ENCODE measurements at places on chromosomes 4 and X.

DNA sequence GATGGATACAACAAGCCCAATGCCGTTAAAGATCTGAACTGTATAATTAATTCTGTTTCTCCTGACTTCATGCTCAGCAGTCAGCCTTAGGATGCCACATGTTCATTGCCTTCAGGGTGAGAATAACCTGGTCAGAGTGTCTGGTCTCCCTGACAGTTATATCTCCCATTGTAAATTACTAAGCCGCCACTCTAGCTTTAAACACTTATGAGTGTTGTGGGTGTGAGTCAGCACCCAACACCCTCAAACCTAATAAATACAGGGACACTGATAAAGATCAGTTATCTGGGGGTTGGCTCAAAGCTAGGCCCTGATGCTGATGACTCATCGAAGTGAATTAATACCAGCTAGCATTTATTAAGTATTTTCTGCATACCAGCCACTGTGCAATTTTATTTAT, 64.9 kb upstream of the DYNLT3 start:
- DNase-seq, result no peak

DNA sequence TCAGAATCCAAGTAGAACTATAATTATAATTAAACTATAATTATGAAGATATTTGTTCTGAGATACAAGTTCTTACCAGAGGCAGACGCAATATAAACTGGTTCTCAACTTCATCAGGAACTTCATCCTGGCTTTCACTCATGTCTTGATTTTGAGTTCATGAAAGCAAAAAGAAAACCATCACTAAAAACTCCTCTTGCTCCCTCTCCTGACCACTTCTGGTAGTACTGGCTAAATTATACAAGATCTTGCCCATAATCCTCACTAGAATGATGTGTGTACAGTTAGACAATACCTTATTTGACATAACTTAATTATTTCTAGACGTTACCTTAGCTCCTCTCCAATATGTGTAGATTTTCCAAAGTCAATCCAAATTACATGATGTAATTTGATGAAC, 3.7 kb downstream of the TAF7L start:
- DNase-seq, result peak; percentile 0

GRCh38 chr4:138275216-138275615, 33.1 kb upstream of the SLC7A11 start:
- no peak for DNase-seq

GRCh38 chrX:39749135-39749534, 348.6 kb downstream of the BCOR start:
- DNase-seq, result no peak

- peak; percentile 96 for DNase-seq
These were observed 405 bp upstream of the PPP1R3F start for GRCh38 chrX:49269010-49269766.

- no peak for DNase-seq
These were observed 11.0 kb downstream of the ATP5ME start for GRCh38 chr4:663046-663437.

GRCh38 chr4:187065396-187065795, 341.7 kb upstream of the FAT1 start:
- no peak for DNase-seq

DNA sequence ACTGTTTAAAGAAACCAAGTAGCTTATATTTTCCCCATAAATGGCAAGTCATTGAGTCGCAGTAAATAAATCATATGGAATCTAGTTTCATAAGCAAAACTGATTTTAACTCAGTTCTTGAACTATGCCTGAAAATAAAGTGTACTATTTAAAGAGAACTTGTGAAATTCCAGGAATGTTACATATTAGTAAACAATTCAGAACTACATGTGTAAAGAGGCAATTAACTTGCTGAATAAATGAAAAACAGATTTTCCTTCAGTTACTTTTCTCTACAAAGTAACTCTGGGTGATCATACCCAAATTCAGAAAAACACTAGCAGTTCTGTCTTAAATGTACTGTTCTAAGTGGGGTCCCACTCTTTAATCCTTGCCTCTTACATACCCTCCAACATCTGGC, 236.1 kb upstream of the EDNRA start:
- DNase-seq, result no peak

DNA sequence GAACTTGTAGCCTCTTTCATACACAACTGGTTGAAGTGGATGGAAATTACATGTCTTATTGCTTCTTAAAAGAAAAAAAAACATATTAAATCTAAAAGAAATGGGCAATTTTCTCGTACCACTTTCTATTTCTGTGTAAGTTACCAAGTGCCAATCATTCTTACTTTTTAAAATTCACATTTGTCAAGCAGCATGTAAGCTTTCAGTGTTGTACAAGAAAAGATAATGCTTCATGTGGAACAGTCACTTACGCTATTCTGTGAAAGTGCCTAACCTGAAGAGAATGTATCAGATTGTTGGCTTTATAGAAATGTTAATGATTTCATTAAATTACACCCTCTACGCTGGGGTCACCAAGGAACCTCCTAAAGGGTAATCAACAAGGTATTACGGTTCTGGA, 4.4 kb upstream of the DCTD start:
- no peak for DNase-seq

DNA sequence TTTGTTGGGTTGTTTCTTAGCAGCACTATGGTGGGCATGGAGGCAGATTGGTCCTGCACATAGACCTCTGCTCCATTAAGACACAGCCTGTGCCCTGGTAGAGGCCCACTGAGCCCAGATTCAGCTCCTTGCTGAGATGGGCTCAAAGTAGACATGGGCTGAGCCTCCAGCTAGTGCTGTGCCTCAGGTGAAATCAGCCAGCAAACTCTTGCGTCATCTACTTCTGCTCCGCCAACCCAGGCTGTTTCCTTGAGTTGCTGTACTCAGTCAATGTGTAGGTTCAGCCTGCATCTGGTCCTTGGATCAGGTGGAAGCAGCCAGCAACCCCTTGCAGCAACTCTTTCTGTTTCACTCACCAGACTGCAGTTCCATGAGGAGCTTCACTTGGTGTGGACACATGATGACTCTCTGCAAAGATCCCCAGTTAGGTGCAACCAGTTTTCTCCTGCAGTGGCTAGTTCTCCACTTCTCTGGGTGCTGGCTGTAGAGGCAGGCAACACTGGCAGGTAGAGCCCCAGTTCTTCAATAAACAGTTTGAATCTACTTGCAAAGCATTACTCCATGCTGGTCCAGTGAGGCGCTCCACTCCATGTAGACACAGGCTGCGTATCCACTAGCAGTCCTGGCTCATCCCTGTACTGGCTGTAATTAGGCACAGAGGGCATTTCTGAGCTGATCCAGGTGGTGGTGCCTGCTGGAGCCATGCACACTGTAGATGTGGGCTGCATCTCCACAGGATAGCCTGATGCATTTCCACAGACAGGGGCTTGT, 199.0 kb upstream of the MAMLD1 start:
- DNase-seq, result no peak

DNA sequence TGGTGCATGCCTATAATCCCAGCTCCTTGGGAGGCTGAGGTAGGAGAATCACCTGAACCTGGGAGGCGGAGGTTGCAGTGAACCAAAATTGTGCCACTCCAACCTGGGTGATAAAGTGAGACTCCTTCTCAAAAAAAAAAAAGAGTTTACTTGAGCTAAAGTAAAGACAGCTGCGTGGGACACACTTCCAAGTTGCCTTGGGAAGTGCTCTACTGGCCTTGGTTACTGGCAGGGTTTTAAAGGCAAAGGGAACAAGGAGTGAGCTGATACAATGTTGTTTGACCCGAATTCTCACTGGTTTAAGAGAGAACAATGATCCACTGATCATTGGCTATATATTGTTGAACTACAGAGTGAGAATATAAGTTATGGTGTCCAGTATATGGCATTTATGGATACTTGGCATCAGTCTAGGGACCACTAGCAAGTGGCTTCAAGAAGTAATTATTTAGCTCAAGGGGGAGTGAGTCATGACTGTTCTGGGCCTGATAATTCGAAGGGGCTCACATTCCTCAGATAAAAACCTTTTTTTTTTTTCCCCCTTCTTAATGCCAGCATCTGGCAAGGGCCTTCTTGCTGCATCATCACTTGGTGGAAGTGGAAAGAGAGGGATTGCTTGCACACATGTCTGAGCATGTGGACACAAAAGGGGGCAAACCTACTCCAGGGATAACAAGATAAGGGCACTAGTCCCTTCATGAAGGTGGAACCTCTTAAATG, 32.3 kb downstream of the GRK4 start:
- no peak for DNase-seq

GRCh38 chrX:12892716-12893115, 13.7 kb upstream of the TLR8 start:
- DNase-seq, result peak; percentile 61

GRCh38 chr4:60117726-60118323, 1082.3 kb upstream of the ADGRL3 start:
- no peak for DNase-seq

DNA sequence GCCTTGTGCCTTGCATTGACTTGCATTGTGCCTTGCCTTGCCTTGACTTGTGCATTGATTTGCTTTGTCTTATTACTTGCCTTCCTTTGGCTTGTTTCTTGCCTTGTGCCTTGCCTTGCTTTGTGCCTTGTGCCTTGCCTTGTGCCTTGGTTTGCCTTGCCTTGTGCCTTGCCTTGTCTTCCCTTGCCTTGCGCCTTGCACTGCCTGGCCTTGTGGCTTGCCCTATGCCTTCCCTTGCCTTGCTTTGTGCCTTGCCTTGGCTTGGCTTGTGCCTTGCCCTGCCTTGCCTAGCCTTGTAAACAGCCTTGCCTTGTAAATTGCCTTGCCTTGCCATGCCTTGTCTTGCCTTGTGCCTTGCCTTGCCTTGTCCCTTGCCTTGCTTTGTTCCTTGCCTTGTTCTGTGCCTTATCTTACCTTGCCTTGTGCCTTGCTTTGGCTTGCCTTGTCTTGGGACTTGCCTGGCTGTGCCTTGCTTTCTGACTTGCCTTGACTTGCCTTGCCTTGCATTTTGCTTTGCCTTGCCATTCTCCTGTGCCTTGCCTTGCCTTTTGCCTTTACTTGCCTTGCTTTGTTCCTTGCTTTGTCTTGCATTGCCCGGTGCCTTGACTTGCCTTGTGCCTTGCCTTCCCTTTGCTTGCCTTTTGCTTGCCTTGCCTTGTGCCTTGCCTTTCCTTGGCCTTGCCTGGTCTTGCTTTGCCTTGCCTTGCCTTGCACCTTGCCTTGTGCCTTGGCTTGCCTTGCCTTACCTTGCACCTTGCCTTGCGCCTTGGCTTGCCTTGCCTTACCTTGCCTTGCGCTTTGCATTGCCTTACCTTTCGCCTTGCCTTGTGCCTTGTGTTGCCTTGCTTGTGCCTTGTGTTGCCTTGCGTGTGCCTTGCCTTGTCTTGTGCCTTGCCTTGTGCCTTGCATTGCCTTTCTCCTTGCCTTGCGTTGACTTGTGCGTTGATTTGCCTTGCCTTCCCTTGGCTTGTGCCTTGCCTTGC, 97.5 kb downstream of the TAB3 start:
- DNase-seq, result no peak

DNA sequence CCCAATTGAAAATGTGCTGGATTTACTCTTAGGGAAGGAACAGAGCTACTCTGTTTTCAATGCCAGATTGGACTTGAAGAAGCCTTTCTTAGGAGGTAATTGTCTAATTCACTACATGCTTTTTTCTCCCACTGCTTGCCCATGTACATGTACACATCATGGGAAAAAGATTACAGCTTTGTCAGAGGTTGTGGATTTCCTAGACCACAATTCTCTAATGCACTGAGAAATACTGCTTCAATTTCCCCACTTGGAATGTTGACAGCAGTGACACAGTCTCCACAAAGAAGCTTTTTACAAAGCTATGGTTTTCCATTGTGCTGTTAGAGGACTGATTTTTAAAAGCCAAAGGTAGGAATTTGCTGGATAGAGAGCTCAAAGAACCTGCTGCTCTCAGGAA, 19.5 kb downstream of the ZAR1 start:
- no peak for DNase-seq

DNA sequence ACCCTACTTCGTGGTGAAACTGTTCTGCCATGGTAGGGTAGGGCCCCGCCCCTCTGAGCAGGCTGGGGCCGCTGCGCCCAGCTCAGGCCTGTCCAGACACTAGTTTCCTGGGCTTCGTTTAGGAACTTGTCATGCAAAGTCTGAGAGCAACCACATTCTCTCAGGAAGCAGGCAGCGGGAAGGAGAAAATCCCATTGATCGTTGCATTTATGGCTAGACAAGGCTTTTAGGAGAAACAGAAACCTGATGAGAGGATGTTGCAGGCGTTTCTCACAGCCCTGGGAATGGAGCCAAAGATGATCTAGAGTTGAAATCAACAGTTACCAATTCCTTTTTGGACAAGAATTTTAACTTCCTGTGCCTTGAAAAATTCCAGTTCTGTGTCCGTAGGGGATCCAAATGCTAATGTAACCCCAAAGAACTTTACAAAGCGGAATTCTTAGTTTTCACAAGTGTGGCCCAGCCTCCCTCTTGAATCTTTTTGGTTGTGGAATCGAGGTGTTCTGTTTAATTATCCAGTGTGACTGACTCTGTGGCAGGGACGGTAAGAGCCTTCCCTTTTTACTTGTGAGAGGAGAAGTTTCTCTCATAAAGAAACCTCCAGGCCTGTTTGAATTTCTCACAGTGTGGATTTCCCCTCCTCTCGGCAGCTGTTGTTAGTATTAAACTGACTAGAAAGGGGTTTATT, 4.5 kb upstream of the CXCL9 start:
- DNase-seq, result peak; percentile 34

- no peak for DNase-seq
These were observed 460.8 kb downstream of the SLITRK2 start for GRCh38 chrX:146278381-146278780.

DNA sequence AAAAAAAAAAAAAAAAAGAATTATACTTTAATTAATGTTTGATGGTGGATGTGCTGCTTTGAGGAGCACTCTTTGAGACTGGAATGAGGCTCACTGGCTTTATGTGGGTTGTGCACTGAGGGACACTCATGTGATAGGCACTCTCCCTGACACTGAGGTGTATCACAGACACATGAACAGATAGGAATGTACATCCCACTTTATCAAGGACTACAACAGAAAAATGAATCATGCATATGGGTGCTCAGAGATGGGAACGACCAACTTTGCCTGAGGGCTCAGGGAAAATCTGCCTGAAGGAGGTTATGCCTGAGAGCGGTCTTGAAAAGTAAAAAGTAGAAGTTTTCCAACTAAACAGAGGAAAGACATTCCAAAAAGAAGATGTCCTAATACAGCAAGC, 97.7 kb upstream of the RBPJ start:
- DNase-seq, result no peak

DNA sequence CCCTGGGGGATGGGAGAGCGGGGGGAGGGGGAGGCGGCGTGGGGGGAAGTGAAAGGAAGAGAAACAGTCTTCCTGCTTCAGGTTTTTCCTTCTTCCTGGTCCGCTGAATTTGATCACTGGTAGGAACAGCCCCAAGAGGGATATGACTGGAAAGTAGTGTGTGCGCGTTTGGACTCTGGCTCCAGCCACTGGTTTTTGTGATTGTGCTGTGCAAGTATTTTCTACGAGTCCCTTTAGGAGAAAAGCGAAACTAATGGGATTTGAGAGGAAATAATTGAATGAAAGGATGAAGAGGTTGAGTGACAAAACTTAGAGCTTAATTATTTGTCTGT, 836 bp downstream of the PRRG1 start:
- no peak for DNase-seq

GRCh38 chrX:47568656-47569295, 7.8 kb downstream of the ARAF start:
- DNase-seq, result peak; percentile 17

DNA sequence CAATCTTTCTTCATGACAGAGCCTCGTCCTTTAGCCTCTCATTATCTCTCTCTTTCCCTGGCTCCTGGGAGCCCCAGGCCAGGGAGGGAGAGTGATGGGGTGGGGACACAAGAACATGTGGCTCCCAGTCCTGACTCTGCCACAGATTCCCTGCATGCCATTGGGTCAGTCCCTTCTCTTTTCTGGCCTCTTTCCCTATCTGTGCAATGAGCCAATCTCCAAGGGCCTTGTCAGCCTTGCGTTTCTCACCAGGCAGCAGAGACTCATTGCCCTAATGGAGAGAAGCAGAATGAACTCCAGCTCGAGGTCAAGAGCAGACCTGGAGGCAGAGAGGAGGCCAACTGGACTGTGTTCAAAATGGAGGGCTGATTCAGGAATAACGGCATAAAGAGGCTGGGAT, 38.4 kb upstream of the PJA1 start:
- DNase-seq, result no peak
